ENCODE measurements at places on chromosomes 12 and 14.

- no peak for DNase-seq
Observed at GRCh38 chr12:54282949-54283593, 2.5 kb downstream of the HNRNPA1 start.

- no peak for DNase-seq
Observed at GRCh38 chr12:92398565-92399309, 253.1 kb upstream of the BTG1 start.

DNA sequence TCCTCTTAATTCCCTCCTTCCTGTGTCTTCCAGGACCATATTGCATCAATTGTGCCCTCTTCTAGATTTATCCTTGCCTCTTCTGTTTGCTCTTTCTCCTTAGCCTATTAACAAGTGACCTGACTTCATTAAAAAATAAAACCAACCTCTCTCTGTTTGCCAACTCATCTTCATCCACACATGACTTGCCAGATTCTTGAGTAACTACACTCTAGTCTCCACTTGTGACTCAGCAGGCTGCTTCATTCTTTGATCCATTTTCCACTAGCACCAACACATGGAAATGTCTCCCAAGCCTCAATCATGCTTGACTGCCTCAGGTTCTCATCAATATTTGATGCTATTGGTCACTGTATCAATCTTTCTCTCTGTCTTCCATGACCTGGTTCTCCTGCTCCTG is 492.4 kb upstream of the TMPO start:
- no peak for DNase-seq

- DNase-seq: no peak
Observed at GRCh38 chr12:40034712-40035111, 71.2 kb downstream of the SLC2A13 start.

DNA sequence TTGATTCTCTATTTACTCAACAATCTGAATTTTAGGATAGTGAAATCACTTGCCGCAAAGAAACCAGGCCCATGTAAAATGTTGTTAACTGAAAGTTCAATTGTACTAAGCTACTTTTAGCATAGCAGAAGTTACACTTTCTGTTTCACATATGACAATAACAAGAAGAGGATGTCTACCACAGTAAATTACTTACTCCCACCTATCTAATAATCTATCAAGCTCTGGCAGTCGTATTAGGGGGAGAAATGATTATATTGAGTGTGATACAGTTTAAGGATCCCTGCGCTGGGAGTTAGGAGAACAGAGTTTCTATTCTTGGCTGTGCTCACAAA is 66.5 kb upstream of the CAND1 start:
- DNase-seq: no peak

- DNase-seq: no peak
Observed at GRCh38 chr14:25044106-25044698, 5.7 kb downstream of the STXBP6 start.

DNA sequence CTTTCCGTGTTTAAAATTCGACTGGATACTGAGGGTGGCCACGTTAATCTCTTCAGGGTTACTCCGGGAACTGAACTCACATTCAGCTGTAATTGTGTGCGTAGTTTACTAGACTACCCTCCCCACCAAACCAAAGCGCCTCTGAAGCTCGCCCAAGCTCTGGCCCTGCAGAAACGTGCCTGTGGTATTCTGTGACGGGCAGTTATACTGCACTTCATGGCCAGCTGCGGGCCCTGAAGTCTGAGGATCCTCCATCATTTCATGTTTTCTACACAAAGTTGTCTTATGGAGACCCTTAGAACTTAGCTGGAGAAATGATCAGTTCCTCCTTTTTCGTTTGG is 688 bp downstream of the ZNF26 start:
- no peak for DNase-seq

- DNase-seq: no peak
Observed at GRCh38 chr12:89155826-89156225, 196.5 kb downstream of the DUSP6 start.

DNA sequence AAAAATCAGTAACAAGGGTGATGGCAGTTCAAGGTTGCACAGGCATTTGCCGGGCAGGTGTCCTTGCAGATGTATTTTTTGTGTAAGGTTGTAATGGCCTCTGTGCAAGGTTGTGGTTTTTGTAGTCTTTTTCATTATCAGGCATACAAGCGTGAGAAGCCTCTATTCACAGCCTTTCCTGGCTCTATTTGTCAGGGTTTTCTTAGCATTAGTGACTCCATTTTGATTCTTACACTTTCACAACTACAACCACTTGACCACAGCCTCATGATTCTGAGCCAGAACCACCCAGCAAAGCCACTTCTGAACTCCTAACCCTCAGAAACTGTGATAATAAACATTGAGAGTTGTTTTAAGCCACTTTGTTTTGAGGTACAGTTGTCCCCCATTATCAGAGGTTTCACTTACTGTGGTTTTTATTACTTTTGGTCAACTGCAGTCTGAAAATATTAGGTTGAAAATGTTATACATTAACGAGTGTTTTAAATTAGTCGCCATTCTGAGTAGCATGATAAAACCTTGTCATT is 27.5 kb upstream of the CHGA start:
- no peak for DNase-seq

DNA sequence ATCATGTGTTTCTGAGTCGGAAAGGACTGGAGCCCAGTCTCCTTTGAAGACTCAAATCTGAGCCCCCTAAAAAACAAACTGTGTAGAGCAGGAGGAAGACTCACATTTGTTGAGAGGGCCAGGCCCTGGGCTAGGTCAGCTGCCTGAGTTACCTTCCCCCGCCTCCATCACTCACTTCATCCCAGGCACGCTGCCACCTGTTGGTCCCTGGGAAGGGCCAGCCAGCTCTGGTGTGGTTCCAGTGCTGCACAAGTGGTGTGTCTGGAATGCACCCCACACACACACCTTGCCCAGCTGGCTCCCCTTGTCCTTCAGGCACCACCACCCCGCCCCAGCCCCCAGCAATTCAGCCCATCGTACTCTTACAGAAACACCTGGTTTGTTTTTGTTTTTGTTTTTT is 9.0 kb downstream of the MVK start:
- DNase-seq: no peak

DNA sequence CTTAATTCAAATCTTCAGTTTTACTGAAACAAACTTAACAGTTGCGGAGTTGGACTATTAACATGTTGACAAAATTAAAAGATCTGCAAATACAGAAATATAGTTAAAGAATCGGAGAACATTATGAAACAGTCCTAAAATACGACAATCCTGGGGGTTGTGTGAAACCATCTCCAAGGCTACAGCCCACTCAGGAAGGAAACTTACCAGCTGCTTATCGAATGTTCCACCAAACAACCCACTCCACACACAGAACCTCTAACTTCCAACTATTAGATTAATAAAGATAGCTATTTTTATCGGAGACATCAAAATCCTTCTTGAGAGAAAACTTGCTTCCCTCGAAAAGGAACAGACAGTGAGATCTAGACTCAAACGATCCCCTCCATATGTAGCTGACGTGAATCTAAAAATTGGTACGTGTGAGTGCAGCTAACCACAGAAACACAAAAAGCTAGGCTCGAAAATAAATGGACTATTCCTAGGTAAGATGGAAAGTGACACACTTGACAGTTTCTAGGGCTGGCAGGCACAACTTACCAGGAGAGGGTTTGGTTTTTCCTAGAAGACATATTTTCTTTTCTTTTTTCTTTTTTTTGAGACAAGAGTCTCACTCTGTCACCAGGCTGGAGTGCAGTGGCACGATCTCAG is 12.9 kb downstream of the VPS37B start:
- no peak for DNase-seq

- DNase-seq: no peak
Observed at GRCh38 chr14:85296456-85297210, 233.3 kb upstream of the FLRT2 start.

- no peak for DNase-seq
Observed at GRCh38 chr14:75094896-75095295, 25.5 kb downstream of the ZC2HC1C start.

GRCh38 chr12:105256921-105257320 is 20.9 kb upstream of the APPL2 start:
- DNase-seq: no peak

GRCh38 chr12:103548622-103549601 is 38.2 kb upstream of the STAB2 start:
- DNase-seq: peak; percentile 66

- DNase-seq: no peak
Observed at GRCh38 chr14:88572117-88572516, 9.3 kb downstream of the ZC3H14 start.

DNA sequence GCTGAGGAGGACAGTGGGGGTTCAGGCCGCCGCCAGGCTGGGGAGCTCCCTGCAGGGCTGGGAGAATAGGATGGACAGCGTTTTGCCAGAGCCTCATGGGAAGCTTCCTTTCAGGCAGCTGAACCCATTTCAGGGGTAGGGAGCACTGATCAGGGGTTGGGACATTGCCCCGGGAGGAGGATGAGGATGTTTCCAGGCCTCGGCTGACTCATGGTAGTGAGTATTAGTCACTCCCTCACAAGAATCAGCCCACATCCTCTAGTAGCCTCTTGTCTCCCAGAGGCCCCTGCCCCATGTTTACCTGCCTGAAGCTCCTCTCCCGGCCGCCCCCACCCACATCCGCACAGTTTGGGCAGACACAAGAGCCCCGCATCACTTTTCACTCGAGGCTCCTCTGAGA is 89.8 kb downstream of the ZFP36L1 start:
- DNase-seq: no peak

- DNase-seq: no peak
Observed at GRCh38 chr12:68115281-68115680, 44.3 kb downstream of the IFNG start.

GRCh38 chr14:58479975-58480374 is 52.5 kb downstream of the KIAA0586 start:
- no peak for DNase-seq

- no peak for DNase-seq
Observed at GRCh38 chr12:52655251-52655650, 3.2 kb upstream of the KRT2 start.

- no peak for DNase-seq
Observed at GRCh38 chr14:92426237-92426636, 87.3 kb upstream of the RIN3 start.

DNA sequence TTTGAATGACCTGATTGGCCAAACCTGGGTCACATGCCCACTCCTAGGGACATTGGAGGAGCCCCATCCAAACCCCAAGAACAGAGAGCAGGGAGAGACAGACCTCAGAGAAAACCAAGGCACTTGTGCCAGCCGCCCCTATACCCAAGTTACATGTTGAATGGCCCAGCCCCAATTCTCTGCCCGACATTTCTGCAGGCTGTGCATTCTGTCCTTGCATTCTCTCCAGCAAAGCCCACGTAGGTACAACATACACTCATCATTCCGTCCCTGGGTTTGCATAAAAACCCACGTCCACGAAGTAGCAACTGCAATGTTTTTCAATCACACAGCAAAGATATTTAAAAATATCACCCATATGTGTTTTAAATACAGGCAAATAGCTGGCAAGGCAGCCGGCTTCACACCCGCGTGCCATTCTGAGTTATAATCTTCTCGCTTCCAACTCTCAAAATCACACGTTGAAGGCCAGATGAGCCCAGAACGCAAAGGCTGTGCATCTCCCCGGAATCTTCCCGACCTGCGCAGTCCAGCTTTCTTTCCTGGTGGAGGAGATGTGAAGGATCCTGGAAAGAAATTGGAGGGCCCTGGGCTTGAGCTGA is 91.7 kb upstream of the MYL2 start:
- DNase-seq: no peak

DNA sequence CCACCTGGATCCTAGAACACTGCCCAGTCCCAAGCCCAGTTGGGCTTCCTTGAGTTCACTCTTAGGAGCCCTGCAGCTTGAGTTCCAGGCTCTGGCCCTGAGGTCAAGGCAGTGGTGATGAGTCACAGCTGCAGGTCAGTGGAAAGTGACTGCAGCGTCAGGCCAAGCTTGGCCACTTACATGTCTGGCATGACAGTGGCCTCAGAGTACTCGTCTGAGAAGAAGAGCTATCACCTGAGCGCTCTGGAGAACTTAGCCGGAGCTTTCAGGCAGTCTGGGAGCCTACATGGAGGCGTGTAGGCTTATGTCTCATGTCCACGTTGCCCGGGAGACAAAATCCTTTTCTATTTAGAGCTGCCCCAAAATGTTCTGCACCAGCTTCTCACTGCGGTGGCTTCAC is 75.6 kb downstream of the ARL6IP4 start:
- DNase-seq: no peak

- no peak for DNase-seq
Observed at GRCh38 chr12:53453953-53454640, 2.2 kb downstream of the PCBP2 start.

- DNase-seq: no peak
Observed at GRCh38 chr14:100434033-100434601, 111.0 kb downstream of the SLC25A47 start.

- DNase-seq: no peak
Observed at GRCh38 chr14:64910847-64911495, 3.3 kb upstream of the CHURC1 start.

DNA sequence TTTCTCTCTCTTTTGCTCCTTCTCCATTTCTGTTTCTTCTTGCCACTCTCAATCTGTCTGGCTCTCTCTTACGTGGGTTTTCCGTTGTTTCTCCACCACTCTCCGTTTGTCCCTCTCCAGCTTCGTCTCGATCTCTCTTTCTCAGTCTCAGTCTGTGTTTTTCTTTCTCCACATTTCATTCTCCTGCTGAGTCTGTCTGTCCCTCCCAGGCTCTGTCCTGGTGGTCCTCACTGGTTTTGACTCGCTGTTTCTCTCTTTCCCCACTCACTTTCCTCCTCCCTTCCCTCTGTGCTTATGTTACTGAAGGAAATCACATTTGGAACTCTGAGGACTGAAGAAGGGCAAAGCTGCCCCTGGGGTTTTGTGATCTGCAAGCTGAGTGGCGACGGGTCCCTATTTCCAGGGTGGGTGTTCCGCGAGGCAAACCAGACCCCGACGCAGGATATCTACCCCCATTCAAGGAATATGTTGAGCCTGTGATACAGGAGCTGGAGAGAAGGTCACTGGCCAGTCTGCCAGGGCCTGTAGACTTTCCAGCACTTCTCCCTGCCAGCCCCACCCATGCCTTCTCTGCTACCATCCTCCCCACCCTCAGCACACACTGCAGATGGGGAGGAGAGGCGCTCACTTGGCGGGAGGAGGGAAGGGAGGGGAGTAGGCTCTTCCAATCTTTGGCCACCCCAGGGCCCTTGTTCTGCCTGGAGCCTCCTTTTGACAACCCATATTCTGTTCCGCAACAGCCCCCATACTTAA is 102.7 kb upstream of the MAP1LC3B2 start:
- DNase-seq: no peak

Measured in activated CD4-positive, CD25-positive, alpha-beta regulatory T cell treated with anti-CD3 and anti-CD28 coated beads, Interleukin-2, amount 50 U/mL, for 16 hours (primary cell).